ENCODE measurements at places on chromosomes 11 and 22.

- no peak for DNase-seq
Observed at GRCh38 chr11:62459080-62459479, 40.2 kb downstream of the SCGB1A1 start.

DNA sequence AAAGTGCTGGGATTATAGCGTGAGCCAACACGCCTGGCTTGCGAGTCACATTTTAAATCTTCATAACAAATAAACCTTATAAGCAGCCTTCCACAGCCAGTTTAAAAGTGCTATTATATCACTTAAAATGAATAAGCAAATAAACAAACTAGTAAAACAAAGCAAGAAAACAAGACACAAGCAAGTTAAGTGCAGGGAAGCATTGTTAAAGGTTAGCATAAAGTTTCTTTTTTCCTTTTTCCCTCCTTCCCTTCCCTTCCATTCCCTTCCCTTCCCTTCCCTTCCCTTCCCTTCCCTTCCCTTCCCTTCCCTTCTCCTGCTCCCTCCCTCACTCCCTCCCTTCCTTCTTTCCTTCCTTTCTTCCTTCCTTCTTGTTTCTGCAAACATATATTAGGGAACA, 278.7 kb downstream of the OPCML start:
- no peak for DNase-seq

- no peak for DNase-seq
Observed at GRCh38 chr11:92523611-92524010, 299.0 kb downstream of the FAT3 start.

- DNase-seq: peak; percentile 92
Observed at GRCh38 chr11:16607675-16608644, 130.5 kb upstream of the C11orf58 start.

DNA sequence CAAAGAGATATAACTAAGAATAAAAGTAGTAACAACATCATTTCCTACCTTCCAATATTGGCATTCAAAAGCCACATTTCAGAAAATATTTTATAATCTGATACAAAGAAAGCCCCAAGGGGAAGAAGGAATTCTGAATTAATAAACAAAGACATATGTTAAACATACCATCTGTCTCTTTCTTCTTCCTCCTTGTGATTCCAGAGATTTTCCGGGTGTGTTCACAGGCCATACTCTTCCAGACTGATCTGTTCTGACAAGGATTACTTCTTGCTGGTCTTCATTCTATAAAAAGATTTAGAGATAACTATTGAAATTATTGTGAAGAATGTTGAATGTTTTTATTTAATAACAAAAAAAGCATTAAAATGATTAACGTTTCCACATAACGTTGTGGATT, 65.0 kb downstream of the CWF19L2 start:
- DNase-seq: peak; percentile 63
